ENCODE measurements at places on chromosomes 2 and 18.

DNA sequence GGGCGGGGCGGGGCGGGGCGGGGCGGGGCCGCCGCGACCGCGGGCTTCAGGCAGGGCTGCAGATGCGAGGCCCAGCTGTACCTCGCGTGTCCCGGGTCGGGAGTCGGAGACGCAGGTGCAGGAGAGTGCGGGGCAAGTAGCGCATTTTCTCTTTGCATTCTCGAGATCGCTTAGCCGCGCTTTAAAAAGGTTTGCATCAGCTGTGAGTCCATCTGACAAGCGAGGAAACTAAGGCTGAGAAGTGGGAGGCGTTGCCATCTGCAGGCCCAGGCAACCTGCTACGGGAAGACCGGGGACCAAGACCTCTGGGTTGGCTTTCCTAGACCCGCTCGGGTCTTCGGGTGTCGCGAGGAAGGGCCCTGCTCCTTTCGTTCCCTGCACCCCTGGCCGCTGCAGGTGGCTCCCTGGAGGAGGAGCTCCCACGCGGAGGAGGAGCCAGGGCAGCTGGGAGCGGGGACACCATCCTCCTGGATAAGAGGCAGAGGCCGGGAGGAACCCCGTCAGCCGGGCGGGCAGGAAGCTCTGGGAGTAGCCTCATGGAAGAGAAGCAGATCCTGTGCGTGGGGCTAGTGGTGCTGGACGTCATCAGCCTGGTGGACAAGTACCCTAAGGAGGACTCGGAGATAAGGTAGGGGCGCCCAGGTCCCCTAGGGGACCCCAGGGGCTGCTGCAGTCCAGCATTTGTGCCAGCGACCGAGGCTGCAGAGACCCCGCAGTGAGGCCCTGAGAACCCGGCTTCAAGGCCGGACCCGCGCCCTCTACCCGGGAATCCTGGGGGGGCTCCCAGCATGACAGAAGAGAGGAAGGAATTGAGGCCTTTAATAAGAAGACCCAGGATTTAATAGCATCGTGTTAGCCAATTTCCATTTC is at the start of gene KHK:
KHK (plus strand) TSS at position 49 of the 870 bp plus-strand sequence; CDS start at position 537, 488 bp downstream.
- no peak for DNase-seq

- DNase-seq: no peak
Observed at GRCh38 chr2:30781451-30781850, 25.8 kb downstream of the CAPN13 start.

GRCh38 chr2:168964251-168964807 is 63.2 kb downstream of the G6PC2 start:
- DNase-seq: no peak

DNA sequence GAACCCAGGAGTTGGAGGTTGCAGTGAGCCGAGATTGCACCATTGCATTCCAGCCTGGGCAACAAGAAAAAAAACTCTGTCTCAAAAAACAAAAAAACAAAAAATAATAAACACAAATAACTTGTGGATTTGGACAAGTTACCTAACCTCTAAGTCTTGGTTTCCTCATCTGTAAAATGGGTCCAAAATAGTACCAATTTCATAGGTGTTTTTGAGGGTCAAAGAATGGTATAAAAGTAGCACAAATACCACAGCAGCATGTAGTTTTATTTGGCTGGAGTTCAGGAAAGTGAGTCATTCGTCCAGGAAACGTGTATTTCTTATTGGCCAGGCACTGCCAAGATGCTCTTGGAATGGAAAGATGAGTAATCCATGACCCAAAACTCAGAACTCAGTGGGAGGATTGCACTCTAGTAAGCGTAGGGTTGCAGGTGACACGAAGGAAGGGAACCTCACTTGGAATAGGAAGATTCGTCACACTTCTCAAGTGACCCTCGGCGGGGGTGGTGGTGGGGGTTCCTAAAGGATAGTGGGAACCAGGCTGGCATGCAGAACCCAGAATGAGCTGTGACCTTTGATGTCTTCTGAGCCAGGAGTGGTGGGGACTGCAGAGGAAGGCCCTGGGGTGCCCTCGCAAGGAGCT is 24.4 kb downstream of the GRHL1 start:
- no peak for DNase-seq

- DNase-seq: no peak
Observed at GRCh38 chr2:95034221-95034620, 8.7 kb downstream of the MAL start.

- DNase-seq: no peak
Observed at GRCh38 chr2:106649306-106649705, 162.1 kb downstream of the CD8B2 start.

DNA sequence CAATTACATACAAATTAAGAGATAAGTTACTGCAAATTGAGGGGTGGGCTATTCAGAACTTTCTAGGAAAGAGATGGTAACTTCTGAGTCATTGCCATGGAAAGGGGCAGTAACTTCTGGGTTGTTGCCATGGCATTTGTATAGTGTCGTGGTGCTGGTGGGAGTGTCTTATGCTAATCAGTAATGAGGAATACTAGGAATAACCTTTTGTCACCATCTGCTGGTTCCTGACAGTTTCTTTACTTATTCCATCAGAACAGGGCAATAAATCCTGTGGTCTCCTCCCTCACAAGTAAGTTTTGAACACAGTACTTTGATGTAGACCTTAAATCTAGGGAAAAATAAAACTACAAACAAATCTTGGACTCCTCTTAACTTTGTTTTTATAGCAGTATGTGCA is 435.4 kb downstream of the BCL11A start:
- no peak for DNase-seq

- DNase-seq: no peak
Observed at GRCh38 chr2:215614296-215614695, 178.4 kb upstream of the FN1 start.

Data from stimulated activated CD8-positive, alpha-beta memory T cell treated with anti-CD3 and anti-CD28 coated beads, Interleukin-4, amount 100 ng/mL, for 1 hour (primary cell).